ENCODE measurements at places on chromosomes 11 and 22. TPM values are rescaled to one million over a fixed set of nuclear protein-coding genes. Genes with fewer than 3 reads are reported as not detected.

The HTR3B gene
- total RNA-seq: not detected

The SYT7 gene
- total RNA-seq: 18.2 TPM

The MMP11 gene
- total RNA-seq: 16.5 TPM

The SLC25A45 gene
- 2.5 TPM for total RNA-seq

The BTG4 gene
- not detected for total RNA-seq

The CEP126 gene
- total RNA-seq: 2.4 TPM

The TBX1 gene
- total RNA-seq: 12.8 TPM

The CLTCL1 gene
- total RNA-seq: 15.5 TPM

The ESAM gene
- 0.44 TPM for total RNA-seq

The GAL3ST1 gene
- 11.2 TPM for total RNA-seq

The TEX12 gene
- total RNA-seq: not detected

The MAP4K2 gene
- 28.3 TPM for total RNA-seq

The OR51I1 gene
- not detected for total RNA-seq

The CBL gene
- total RNA-seq: 46.7 TPM

The OR8D1 gene
- total RNA-seq: not detected

The BCO2 gene
- 1.0 TPM for total RNA-seq

The IGLL5 gene
- total RNA-seq: not detected

The KDELR3 gene
- total RNA-seq: 5.7 TPM

The OR51B2 gene
- not detected for total RNA-seq

The DEFB131B gene
- total RNA-seq: not detected

Data from WTC11 (cell line).